ENCODE measurements at places on chromosomes 7 and 10.

- DNase-seq = no peak
Measured at GRCh38 chr10:121157998-121158397, 306.8 kb downstream of the WDR11 start.

DNA sequence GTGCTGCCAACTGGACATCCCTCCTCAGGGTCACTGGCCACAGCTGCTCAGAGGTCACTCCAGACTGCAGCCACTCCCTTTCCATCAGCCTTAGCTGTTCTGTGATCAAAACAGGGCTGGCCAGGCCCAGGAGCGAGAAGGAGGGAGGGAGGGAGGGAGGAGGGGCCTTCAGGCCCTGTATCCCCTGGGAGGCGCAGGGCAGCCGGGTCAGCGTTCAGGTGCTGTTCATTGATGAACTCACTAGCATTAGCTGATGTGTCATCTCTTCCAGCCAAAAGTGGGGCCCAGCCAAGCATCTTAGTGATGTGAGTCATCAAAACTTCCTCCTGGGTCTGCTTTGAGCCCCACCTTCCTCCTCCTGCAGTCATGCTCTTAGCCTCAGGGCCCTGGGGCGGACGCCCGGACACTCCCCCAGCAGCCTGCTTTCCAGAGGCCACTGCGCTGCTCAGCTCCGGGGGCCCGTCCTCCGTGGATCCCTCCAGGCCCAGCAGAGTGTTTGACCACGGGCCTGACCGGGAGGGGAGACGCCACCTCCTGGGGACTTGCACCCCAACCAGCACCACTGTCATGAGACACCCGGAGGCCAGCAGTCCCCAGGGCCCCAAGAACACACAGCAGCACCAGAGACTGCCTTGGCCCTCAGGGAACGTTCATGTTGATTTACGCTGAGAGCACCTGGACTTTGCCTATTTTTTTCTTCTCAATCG lies 149.2 kb downstream of the PRKAG2 start:
- DNase-seq = peak; percentile 23

DNA sequence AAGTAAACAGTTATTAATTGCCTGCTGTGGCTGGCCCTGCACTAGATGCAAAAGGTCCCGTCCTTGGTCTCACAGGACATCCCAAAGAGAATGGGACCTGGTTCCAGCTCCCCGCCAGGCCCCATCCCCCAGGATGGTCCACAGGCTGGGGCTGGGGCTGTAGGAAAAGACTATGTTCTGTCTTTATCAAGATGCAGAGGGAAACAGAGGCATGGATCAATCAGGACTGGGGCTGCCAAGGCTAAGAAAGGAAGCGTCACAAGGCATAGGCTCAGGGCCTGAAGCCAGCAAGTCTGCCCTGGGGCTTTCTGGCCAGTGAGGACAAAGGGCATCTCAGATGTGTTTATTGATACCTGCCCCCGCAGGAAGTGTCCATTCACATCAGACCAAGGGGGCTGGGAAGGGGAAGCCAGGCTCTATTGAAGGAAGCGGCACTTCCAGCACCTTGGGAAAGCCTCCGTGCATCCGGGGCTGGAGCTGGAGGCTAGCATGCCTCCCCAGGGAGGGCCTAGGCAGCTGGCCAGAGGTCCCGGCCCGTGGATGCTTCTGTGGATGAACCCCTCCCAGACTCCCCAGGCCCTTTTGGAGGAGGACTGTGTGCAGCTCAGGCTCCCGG lies 5.8 kb downstream of the VSIR start:
- no peak for DNase-seq

GRCh38 chr10:60488111-60488669 lies 98.5 kb upstream of the ANK3 start:
- DNase-seq = no peak

- no peak for DNase-seq
Measured at GRCh38 chr10:45227456-45227855, 88.0 kb downstream of the OR13A1 start.

DNA sequence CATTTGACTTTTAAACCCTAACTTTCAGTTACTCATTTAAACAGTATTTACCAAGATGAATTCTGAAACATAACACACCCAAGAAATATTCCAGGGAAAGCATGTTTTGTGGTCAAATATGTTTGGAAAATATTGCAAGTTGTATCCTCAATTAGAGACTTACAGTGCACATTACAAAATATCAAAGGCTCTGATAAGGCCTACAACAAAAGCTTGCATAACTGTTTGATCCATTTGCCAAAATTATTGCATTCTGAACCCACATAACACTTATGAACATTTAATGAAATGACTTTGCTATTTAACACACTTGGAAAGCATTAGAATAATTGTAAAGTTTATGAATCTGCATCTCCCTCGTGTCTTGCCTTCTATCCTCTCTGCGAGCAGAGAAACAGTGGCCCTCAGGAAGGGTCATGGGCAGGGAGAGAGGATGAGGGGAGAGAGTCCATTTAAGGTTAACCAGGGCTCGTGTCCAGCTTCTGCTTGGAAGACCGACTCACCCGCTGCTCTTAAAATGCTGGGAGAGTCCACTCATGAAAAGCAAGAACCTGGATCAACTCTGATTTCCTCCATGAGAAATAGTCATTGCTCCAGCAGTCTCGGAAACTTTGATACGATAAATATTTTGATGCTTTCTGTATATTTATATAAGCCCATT lies 408.2 kb upstream of the ZMIZ1 start:
- no peak for DNase-seq

DNA sequence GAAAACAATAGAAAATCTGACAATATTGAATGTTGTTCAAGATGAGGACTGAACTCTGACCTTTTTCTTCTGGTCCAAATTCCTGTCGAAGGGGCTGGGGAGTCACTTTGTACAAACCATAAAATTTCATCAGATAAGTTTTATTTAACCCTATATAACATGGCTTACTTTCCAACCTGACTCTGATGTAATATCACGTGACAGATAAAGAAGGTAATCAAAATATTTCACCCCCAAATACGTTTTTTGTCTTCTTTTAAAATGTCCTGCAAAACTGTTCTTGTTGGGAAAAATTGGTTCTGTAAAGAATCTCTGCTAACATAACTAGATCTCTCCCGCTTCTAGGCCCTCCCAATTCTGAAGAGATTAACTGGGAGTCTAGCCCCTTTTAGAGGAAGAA lies 90.9 kb upstream of the MDFIC start:
- DNase-seq = no peak

- no peak for DNase-seq
Measured at GRCh38 chr10:42111661-42112330, 526.6 kb downstream of the ZNF33B start.

GRCh38 chr7:44063547-44063893 lies 1.8 kb downstream of the PGAM2 start:
- DNase-seq = no peak
